ENCODE measurements at places on chromosomes 2 and 18.

- DNase-seq = peak; percentile 81
Observed at GRCh38 chr2:30231996-30232800, 864 bp downstream of the LBH start.

DNA sequence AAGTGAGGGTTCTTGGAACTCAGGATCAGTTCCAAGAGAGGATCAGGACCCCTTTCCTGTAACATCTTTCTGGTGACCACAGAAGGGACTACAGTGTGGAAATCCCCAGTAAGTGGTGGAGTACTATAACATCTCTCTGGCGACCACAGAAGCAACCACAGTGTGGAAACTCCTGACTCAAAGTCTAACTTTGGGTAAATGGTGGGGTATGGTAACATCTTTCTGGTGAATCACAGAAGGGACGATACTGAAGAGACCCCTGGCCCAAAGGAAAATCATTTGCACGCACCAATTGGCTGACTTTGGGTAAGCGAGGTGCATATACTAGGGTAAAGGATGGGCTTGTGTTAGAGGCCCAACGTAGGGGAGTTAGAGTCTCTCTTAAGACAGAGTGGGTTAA, 56.3 kb upstream of the GULP1 start:
- DNase-seq = no peak

DNA sequence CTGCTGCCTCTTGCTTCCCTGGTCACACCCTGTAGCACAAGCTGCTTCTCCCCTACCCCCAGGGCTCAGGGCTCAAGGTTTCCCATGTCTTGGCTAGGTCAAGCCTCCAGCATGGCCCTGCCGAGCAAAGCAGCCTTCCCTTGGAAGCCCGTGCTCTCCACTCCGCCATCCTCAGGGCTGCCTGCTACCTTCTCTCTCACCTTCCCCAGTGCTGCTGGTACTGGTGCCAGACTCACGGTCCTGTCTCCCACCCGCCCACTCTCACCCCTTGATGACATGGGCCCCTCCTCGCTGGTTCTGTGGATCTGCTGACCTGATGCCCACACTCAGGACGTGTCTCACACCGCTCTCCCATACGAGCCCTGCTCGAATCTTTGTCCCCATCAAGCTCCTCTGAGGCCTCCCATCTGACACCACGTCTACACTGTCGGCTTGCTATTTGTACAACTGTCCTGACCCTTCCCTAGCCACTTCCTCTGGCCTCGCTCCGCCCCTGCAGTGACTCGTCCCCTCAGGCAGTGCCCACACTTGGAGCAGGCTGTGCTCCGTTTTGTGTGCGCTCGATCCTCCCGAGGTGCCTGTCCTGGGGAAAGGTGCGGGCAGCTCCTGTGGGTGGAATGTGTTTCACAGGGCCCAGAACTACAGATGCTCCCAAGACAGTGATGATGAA, 49.9 kb downstream of the ZAP70 start:
- DNase-seq = no peak

DNA sequence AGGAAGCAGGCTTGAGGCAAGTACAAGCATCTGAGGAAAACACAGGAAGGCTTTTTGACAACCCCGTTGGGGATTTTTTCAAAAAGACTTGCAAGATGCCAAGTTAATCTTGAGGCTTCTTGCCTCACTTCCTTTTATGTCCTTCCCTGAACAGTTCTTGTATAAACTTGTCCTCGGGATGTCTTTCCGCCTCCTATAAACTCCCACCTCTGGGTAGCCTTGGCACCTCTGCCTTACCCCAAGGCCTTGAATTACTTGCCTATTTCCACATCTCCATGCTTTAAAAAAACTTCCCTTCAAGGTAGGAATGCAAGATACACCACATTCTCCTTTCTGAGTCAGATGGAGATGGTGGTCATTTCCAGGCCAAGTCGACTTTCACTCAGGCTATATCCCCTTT, 106.4 kb upstream of the RBBP8 start:
- DNase-seq = no peak

- DNase-seq = no peak
Observed at GRCh38 chr2:133411857-133412256, 156.4 kb downstream of the NCKAP5 start.

DNA sequence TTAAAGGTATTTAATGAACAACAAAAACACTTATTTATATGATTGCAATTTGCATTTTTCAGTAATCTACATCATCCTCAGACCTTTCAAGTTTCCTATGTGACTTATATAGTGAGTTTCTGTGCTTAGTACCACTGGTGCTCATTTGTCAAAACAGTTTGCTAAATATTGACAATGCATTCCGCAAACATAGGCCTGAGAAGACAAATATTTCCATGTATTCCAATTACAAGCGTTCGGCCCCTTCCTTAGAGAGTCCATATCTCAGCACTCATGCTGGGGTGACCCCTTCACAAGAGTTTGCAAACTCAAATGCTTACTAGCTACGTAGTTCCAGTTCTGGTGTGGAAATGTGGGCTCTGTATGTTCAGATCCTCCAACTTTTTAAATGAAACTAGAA, 56.1 kb downstream of the SRD5A2 start:
- no peak for DNase-seq
